Renal cortex interstitium (tissue), 15 donors: ENCODE measurements at places on chromosomes 2 and 18. TPM values are rescaled to one million over a fixed set of nuclear protein-coding genes. Genes with fewer than 3 reads are reported as not detected.

DNA sequence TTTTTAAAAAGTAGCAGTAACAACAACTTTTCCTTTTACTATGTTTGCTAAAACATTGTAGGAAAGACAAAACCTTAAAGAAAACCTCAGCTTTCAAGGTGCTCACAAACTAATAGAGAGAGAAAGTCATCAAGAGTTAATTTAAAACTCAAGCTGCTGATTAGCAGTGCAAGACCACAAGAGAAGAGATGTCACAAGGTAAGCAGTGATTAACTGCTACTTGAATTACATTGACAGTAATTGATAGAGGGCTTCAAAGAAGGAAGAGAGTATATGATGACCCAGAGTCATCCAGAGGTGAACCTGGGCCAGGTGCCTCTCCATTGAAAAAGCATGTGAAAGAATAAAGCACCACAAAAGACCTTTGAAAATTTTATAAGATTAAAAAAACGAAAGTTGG is 939.6 kb upstream of the CNTNAP5 start:
- DNase-seq = no peak

GRCh38 chr2:47819834-47820233 is 36.9 kb downstream of the MSH6 start:
- DNase-seq = no peak

DNA sequence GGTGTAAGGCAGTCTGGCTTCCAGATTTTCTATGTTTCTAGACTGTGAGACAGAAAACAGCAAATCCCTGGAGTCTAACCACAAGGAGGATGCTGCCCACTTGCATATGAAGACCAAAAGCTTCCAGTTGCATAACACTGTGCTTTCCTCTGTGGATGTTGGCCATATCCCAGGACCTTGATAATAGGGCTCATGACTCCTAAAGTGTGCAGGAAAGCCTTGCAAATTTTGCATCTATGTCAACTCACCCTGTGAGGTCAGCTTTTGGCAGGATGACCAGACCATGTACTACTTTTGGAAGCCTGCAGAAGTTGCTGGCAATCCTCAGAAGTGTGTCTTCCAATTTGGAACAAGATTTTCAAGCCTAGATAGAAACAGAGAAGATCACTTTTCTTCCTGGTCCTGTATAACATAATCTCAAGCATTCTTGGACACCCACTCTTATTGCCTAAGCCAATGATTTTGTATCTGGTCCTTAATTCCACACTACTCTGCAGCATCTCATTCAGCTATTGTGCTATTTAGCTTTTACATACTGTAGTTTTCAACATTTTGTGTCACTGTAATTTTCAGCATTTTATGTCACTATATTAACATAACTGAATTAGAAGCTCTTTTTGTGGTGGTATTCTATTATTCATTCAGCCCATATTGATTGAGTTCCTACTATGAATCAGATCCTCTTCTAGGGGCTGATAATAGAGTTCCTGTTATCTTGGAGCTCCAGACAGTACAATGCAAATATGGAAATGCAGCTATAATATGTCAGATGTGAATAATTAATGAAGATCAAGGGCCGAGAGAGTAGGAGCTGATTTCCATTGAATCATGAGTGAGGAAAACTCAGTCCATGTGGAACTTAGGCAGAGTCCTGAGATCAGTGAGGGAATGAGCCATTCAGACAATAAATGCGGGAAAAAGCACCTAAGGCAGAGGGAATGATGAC is 85.3 kb upstream of the RAB27B start:
- no peak for DNase-seq

- DNase-seq = no peak
Measured at GRCh38 chr2:138648606-138649005, 131.6 kb downstream of the NXPH2 start.

CROCC2 gene
- polyA plus RNA-seq = 0.07 TPM

DNA sequence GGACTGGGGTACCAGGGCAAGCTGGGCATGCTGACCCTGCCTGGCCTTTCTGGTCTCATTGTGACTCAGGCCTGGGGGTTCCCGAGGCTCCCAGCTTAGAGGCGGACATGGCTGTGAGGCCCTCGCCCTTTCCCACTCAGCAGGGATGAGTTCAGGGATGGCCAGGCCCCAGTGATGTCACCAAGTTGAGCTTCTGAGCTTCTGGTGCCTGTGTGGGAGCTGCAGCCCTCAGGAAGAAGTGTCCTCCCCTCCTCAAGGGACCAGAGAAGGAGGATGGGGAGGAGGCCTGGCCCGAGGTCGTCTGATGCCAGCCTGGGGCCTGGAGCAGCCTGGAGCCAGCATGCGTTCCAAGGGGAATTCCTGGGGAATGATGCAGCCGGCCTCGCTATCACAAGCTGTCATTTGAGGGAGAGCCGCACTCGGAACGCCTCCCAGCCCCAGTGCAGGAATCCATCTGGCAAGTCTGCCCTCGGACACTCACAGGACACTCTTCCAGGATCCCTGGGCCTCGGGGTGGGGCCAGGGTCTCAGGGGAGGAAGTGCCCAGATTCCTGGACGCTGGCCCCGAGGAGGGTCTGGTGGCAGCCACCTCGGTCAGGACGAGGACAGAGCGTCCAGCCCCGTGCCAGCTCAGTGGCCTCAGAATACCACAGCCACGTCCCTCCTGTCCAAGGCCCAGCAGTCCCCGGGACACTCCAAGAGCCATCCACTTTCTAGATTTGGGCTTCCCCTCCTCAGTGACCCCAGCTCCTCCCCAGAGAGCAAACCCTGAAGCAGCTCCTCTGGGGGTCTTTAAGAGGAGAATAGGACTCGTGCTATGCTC is 61.2 kb upstream of the GPC1 start:
- DNase-seq = no peak

- no peak for DNase-seq
Measured at GRCh38 chr2:44974064-44974715, 32.7 kb downstream of the SIX3 start.

DNA sequence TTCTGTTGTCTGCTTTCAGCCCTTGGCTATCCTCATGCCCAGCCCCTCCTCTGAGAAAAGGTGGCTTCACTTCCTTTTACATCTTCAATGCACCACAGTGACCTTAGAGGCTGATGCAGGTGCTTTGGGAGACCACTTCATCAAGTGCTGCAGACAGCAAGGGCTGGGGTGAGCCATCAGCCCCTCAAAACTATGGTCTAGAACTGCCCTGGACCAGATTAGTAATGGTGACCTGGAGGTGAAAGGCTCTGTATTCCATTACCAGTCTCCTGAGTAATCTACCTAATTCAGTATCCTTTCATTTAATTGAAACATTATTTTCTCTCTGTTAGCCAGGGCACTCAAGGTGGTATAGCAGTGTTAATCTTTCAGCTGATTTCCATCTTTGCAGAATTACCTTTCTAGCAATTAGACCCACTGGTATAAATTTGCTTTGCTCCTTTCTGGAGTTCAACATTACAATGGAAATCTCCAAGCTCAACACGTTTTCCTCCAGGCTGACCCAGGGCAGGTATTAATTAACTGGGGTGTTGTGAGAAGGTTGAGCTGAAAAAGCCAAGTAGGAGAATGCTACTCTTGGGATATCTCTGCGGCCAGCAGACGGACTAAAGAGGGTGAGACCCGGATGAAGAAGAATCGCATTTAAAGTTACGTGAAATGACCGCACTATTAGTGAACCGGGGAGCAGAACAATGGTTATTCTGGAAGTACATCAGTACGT is 469.0 kb downstream of the MEIS1 start:
- no peak for DNase-seq

- DNase-seq = no peak
Measured at GRCh38 chr2:219995399-219995798, 368.0 kb downstream of the SLC4A3 start.

DNA sequence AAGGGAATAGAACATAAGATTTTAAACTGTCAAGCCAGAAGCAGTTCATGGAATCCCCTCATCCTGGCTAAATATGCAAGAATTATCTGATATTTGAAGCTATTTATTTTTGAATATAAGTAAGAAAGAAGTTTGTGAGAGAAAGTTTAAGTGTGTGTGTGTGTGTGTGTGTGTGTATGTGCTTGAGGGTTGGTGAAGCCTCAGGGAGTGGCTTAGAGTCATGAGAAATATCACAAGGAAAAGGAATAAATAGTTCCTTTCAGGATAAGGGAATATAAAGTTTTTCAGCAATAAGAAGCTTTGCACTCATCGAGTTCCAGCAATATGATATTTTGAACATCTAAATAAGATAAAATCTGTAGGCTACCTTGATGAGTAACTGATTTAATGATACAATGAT is 359.6 kb downstream of the MEIS1 start:
- no peak for DNase-seq

GPR39 gene
- 3.3 TPM for polyA plus RNA-seq

CNRIP1 gene
- polyA plus RNA-seq = 23.2 TPM

UNC50 gene
- polyA plus RNA-seq = 64.7 TPM

DNA sequence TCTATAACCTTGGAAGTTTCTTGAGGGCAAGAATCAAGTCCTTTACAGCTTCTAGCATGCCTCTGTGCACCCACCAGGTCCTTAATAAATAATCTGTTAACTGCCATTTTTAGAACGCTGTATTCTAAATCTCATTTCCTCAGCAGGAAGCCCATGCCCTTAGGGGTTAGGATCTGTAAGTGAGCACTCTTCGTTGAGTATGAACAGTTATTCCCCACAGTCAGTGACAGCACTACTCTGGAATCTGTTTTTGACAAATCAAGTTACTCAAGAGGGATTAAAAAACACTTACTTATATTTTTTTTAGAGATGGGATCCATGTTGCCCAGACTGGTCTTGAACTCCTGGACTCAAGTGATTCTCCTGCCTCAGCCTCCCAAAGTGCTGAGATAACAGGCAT is 14.6 kb downstream of the PAIP2B start:
- no peak for DNase-seq

- no peak for DNase-seq
Measured at GRCh38 chr2:23121968-23122648, 262.9 kb upstream of the KLHL29 start.

DNA sequence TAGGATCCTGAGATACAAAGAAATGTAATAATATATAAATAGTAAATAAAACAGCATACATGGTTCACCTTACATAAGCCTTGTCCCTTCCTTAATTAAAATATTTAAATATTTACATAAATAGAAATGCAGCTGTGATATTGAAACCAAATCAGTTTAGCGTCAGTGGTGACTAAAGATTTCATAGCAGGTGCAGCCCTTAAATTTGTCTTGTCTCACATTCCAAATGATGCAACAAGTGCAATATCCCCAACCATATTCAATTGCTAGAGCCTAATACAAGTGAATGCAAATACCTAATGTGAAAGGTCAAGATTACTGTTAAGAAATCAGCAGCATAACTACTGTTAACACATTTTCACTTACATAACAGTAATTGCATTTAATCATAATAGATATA is 539.5 kb downstream of the NYAP2 start:
- no peak for DNase-seq

SERPINB8 gene
- 4.3 TPM for polyA plus RNA-seq

GRCh38 chr2:26043862-26044696 is 10.2 kb downstream of the RAB10 start:
- no peak for DNase-seq

GRCh38 chr2:222731201-222731621 is 59.8 kb downstream of the MOGAT1 start:
- DNase-seq = no peak

DNA sequence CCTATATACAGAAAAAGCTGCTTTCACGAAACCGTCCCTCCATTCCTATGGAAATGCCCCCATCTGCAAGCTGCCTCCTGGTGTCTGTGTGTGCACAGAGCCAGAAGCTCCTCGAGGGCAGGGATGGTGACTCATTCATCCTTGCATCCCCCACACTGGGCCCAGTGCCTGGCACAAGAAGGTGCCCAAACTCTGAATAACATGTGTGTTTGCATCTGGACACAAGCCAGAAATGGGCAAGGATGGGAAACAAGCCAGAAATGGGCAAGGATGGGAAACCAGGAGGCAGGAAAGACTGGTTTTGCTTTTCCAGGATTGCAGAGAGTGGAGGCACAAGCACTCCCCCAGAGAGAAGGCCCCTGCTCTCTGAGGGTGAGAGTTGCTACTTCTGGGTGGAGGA is 313.9 kb downstream of the CELF4 start:
- no peak for DNase-seq
